ENCODE measurements at places on chromosomes 1 and 21.

GRCh38 chr1:107683683-107684082, 281.3 kb downstream of the VAV3 start:
- no peak for DNase-seq

DNA sequence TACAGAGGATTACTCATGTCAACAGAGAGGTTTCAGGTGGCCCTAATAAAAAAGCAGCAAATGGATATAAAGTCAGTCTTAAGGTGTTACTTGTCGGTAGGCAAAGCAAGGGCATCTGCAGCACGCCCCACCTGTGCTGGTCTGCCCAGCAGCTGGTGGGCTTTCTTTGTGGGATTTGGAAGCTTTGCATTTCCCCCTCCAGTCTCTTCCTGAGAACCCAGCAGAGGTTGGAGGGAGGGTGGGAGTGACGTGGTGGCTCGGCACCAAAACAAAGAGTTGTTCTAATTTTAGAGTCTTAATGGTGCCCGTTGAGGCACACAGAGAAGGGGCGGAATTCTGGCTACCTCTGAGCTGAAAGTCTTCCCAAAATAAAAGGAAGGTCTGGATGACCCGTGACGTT, 4.8 kb upstream of the PCBP3 start:
- DNase-seq: no peak

DNA sequence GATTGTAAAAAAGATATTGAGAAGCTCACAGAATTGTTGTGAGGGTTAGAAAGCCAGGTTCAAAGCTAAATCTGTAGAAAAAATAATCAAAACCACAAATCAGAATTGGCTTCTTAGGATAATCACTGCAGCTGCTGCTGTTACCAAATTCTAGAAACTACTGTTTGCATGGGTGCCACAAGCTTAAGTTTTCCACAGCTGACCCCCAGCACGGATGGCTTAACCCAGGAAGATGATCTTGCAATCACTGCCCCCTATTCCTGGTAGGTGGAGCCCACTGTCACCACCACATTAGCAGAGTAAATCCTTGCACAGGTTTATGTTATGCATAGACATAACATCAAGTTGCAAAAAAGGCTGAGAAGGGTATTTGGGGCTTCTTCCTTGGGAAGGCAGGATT, 877.8 kb upstream of the ADGRL2 start:
- no peak for DNase-seq

- no peak for DNase-seq
These were observed 6.2 kb downstream of the FAM131C start for GRCh38 chr1:16067127-16067768.

Measured in effector CD4-positive, alpha-beta T cell (primary cell).